ENCODE measurements at places on chromosomes 3 and 15.

- DNase-seq = peak; percentile 55
Measured at GRCh38 chr3:195101001-195101583, 169.9 kb downstream of the XXYLT1 start.

DNA sequence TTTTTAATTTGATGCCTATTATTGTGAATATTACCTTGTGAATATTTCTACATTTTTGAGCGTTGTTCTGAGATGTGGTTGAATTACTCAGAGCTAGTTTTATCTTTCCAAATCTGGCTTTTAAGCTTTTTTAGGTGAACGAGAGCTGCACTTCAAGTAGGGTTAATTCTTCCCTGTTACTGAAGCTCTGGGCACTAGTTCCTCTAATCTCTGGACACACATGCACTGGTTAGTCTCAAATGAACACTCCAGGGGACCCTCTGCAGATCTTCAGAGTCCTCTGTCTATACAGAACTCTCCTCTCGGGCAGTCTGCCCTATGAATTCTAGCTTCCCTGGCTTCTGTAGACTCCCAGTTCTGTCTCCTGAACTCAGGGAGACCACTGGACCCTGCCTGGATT lies 237.5 kb upstream of the TBC1D5 start:
- no peak for DNase-seq

GRCh38 chr15:44397869-44398268 lies 29.6 kb upstream of the CTDSPL2 start:
- no peak for DNase-seq

GRCh38 chr3:187098923-187099512 lies 40.3 kb downstream of the RPL39L start:
- no peak for DNase-seq

GRCh38 chr15:92747047-92747446 lies 91.5 kb upstream of the FAM174B start:
- DNase-seq = no peak

GRCh38 chr3:56761887-56762651 lies 39.7 kb downstream of the ARHGEF3 start:
- no peak for DNase-seq

- no peak for DNase-seq
Measured at GRCh38 chr15:69552057-69552815, 99.6 kb downstream of the RPLP1 start.

DNA sequence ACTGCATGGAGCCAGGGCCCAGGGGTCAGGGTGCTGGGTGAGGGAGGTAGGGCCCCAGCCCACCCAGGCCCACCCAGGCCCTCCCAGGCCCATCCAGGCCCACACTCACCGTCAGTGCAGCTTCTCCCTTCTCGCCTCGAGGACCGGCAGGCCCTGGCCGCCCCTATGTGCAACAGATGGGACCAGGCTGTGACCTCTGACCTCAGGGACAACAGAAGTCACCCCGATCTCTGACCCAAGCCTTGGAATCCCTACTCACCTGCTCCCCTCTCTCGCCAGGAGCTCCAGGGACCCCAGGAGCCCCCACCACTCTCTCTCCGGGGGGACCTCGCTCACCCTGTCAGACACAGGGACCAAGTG lies 2.8 kb upstream of the UCN2 start:
- no peak for DNase-seq

DNA sequence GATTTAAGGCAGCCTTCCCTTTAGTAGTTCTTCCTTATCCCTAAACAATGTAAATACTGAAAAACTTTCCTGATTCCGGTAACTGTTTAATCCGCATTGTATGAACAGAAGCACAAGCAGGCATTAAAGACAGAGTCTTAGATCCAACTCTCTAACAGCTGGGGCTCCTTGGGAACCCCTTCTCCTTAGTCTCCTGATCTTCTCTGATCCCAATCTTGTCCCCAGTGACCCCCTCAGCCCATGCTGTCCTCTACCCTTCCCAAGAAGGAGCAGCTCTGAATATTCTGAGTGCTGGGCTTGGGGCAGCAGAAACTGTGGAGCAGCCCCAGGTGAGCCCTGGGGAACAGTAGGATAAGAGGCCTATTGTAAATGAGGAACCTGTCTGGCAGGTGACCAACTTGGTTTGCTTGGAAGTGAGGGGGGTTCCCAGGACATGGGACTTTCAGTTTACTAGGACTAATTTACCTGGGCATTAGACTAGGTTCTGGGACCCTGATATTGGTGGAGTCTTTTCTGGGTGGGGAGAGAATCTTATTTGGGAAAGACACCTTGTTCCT lies 13.0 kb upstream of the SLC30A4 start:
- no peak for DNase-seq

- DNase-seq = no peak
Measured at GRCh38 chr15:85099195-85099803, 117.6 kb downstream of the PDE8A start.

DNA sequence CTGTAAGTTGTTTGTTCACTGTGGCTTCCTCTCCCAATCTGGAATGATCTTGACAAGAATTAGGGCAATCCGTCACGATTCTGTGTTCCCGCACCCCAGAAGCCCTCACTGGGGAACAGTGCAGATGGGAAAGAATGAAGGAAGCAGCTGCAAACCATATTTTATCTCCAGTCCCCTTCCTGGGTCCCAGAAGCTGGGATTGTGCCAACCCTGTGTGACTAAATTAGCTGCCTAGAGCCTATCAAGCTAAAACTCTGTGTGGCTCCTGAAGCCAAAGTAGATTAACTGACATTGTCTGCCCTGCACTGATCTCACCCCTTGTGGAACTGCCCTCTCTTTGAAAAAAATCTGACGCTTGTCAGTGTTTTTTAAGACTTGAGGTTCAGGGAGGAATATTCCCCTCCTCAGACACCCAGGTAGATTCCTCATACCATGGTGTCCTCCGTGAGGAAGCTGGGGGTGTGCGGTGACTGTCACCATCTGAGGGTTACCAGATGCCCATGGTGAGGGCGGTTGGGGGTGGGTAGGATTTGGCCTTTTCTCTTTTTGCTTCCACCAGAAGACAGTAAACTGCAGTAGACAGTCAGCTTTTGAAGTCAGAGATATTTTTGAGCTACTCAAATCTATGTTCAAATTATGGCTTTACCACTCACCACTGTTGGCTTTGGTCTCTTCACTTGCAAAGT lies 358.3 kb upstream of the TPM1 start:
- DNase-seq = no peak

DNA sequence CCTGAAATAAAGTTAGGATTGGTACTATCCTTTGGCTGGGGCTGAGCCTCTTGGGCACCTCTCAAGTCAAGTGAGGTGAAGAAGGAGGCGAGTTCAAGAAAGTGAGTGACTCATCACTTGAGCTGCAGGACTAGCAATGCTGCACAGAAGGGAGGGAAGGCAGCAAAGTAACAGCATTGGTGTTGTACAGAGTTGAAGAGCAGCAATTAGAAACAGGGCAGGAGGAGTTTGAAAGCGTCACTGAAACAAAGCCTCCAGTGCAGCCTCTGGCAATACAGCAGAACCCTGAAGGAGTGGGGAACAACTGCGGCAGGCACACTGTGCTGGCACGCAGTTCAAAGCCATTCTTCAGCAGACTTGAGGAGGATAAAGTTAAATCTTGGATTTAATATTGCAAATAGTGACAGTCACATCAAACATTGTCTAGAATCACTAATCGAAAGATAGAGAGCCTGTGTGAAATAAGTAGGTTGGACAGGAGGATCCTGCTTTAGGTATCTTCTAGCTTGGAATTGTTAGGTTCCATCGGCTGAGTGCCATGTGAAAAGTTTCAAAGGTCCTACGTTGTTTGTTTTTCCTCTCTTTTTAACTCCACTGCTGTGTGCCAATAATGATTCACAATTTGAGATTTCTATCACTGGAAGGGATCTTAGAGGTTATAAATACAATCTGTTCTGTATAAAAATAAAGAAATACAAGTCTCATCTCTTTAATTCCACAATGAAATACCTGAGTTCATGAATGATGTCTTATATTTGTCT lies 479.8 kb downstream of the NAALADL2 start:
- no peak for DNase-seq

GRCh38 chr3:18046131-18046915 lies 303.9 kb upstream of the TBC1D5 start:
- DNase-seq = no peak

DNA sequence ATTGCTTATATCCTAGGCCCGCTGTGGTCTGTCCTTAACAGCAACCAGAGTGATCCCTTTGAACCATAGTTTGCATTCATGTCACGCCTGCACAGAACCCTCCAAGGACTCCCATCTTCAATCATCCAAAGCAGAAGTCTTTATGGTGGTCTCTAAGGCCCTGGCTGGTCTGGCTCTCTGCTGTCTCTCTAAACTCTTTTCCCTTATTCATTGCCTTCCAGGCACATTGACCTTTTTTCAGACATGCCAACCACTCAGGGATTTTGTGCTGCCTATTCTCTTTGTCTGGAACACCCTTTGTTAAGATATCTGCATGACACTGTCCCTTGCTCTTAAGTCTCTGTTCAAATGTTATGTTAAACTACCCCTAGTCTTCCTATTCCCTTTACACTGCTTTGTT lies 21.9 kb upstream of the ZBTB47 start:
- DNase-seq = no peak

DNA sequence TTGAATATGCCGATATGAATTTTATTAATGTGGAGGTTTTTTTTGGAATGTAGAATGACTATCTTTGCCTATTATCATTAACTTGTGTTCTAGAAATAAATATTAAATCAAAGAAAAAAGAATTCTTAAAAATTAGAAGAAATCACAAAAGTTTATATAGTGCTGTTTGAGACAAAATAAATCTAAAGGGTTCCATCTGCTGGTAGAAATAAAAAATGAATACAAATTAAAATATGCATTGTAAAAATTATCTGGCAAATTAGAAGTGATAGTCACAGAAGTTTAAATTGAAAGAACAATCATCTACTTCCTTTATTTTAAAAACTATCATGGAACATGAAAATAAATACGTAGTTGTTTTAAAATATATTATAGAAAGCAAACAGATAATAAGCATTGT lies 22.7 kb upstream of the ZBTB20 start:
- DNase-seq = no peak

DNA sequence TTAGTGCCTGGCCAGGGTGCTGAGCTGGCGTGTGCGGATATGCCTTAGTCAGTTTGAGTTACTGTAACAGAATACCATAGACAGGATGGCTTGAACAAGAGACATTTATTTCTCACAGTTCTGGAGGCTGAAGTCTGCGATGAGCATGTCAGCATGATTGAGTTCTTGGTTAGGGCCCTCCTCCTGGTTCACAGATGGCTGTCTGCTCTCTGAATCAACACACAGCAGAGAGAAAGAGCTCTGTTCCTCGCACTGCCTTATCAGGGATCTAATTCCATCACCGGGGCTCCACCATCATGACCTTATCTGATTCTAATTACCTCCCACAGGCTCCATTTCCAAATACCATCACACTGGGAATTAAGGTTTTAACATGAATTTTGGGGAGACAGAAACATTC lies 386.6 kb upstream of the DPH6 start:
- no peak for DNase-seq

DNA sequence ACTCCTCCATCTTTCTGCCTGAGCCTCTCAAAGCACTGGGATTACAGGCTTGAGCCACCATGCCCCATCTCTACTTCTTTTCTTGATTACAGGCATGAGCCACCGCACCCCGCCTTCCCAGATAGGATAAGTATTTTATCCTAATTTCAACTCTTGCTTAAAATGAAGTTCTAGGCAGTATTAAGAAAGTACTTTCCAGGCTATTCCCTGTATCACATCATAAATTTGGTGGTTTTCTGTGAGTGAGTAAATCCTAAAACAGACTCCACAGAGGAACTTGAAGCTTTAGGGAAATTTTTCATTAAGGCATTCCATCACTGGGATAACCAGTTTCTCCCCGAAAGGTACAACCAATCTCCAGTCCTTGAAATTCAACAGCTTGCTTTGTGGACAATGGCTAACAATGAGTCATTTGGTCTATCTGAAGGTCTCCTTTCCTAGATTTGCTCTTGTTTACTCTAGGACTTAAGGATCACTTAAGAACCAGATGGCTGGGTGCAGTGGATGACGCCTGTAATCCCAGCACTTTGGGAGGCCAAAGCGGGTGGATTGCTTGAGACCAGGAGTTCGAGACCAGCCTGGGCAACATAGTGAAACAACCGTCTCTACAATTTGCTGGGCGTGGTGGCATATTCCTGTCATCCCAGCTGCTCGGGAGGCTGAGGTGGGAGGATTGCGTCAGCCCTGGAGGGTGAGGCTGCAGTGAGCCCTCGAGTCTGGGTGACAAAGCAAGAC lies 49.7 kb upstream of the SKIL start:
- DNase-seq = no peak

GRCh38 chr3:9314796-9315195 lies 48.1 kb upstream of the THUMPD3 start:
- DNase-seq = no peak

- DNase-seq = no peak
Measured at GRCh38 chr3:51940648-51941462, 849 bp downstream of the RRP9 start.

Data from germinal center (tissue), 1 donor.